ENCODE measurements at places on chromosomes 2 and 18.

DNA sequence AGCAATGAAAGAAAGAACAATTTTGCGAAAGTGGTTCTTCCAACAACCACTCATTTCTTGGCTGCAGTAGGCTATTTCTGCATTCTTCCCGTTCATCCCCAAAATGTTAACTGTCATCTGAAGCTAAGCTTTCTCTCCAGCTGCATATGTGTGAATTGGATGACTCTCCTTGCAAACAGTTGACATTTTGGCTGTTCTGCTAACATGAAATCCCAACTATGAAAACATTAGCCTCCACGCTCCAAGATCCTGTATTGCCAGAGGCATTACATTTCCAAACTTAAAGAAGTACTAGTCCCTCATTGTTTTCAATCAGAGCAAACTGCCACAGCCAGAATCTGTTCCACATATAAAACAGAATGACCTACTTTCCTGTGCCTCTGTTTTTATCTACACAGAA, 88.5 kb downstream of the TGIF1 start:
- DNase-seq, result no peak

DNA sequence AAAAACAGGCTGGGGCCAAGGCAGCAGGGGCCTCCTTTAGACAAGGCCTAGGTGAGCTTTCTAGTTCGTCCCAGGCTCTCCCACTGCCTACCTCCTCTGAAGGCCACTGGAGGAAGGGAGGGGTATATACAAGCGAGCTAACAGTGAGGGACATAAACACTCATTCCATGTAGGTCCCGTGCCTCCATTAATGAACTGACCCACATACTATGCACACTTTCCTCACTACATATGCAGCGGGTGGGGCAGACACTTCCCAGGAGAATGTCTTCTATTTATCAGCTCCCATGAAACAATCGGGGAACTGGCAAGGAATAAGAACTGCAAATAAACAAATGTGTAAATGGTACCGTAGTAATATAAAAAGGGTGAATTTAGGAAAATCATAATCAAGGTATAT, 336.5 kb downstream of the NBAS start:
- DNase-seq, result no peak

GRCh38 chr18:74796841-74797576, 199.3 kb downstream of the ZNF407 start:
- no peak for DNase-seq

DNA sequence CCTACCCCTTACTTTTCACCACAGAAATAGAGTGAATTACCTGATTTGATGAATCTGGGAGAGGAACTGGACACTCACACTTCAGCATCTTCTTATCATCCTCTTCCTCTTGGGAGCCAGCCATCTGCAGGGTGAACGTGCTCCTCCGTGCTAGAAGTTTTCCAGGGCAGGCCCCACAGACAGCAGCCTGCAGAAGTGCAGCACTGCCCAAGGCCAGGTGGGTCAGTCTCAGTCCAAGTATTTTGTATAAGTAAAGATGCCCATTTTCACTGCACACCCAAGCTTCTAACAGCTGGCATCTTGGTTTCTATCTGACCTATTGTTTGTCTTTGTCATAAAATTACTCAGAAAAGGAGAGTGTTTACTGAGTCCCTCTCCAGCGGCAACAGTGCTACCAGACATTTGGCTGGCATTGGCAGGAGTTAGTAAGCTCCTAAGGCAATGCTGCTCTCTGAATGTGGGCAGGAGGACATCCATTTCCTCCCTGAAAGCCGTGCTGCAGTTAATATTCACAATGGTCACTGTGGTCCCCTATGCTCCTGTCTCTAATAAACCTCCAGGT, 222.6 kb upstream of the CTAGE1 start:
- DNase-seq, result no peak

DNA sequence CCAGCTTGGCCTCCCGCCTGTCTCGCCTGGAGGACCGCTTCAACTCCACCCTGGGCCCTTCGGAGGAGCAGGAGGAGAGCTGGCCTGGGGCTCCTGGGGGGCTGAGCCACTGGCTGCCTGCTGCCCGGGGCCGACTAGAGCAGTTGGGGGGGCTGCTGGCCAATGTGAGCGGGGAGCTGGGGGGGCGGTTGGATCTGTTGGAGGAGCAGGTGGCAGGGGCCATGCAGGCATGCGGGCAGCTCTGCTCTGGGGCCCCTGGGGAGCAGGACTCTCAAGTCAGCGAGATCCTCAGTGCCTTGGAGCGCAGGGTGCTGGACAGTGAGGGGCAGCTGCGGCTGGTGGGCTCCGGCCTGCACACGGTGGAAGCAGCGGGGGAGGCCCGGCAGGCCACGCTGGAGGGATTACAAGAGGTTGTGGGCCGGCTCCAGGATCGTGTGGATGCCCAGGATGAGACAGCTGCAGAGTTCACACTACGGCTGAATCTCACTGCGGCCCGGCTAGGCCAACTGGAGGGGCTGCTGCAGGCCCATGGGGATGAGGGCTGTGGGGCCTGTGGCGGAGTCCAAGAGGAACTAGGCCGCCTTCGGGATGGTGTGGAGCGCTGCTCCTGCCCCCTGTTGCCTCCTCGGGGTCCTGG, 3.7 kb upstream of the KHK start:
- no peak for DNase-seq

- DNase-seq, result no peak
These were observed 37.9 kb downstream of the SLC38A11 start for GRCh38 chr2:164917296-164917903.

DNA sequence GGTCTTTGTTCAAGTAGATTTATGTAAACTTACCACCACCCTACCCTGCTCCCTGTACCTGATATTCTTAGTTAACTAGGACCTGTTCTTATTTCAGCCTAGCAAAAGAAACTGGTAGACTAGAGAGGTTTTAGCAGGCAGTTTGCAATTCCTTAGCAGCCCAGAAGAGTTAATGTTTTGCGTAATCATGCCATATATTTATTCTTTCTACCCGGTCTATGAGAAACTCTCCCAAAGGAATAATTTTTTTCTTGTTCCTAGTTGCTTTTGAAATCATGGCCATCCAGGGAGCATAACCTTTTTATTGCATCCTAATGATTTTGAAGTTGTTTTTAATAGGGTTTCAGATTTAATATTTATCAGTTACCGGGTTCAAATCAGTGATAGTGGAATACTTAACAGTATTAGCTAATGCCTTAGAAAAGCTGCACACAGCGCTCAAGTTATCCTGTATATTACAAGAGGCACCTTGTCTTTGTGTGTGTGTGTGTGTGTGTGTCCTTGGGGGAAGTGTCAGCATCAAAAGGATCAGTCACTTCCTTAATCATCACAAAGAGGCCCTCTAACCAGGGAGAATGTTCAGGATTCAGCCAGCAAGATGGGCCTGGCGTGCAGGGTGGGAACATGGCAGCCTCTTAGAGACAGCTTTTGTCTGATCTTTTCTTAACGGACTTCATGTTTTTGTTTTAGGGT, 52.9 kb downstream of the CABLES1 start:
- DNase-seq, result no peak

DNA sequence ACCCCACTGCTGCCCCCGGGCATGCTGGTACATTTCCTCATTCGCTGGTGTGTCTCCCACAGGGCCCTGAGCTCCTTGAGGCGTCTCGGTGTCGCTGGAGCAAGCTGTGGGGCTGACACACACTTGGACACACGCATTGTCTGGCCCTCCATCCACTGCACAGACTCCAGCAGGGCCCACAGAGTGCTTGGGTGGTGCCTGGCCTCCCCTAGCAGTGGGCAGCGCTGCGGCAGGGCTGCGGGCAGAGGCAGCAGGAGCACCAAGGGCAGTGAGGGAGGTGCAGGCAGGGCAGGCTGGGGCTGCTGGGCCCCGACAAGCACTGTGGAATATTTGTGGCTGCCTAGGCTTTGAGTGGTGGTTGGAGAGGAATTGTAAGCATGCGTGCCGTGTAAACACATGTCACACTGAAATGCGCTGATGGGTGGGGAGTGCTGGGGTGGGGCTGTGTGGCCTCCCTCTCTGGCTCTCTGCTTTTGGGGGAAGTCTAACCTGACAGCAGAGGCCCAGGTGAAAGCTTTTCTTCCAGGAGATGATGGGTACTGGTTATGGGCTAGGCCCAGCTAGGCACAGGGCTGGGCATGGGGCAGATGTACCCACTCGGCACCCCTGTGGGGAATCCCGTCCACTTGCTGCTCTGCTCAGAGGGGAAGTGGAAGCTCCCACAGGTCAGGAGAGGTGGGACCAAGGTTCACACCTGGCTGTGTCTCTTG, 55.5 kb upstream of the HS6ST1 start:
- DNase-seq, result peak; percentile 73

- no peak for DNase-seq
These were observed 296.2 kb upstream of the ZC3H15 start for GRCh38 chr2:186189816-186190215.

- no peak for DNase-seq
These were observed 516 bp upstream of the DOCK10 start for GRCh38 chr2:225042800-225043167.

GRCh38 chr2:9086465-9086864, 83.0 kb upstream of the MBOAT2 start:
- no peak for DNase-seq

DNA sequence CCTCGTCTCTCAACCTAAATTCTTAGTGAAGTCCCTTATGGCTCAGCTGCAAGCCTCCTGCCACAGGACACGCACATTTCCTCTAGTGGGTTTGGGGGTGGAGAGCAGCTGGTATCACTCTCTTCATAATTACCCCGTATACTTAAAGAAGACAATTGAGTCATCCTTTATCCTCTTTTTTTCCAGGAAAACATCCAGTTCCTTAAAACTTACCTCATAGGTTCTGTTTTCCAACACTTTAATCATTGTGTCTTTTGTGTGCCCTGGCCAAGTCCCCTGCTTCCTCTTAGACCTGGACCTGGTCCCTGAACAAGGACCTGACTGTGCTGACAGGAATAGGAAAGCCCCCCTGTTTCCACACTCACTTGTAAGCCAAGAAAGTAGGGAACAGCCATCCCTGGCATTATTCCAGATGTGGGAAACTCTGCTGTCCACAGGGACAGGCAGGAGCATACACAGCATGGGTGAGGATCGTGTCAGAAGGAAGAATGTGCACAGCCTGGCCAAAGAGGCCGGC, 42.3 kb upstream of the MYO1B start:
- no peak for DNase-seq

DNA sequence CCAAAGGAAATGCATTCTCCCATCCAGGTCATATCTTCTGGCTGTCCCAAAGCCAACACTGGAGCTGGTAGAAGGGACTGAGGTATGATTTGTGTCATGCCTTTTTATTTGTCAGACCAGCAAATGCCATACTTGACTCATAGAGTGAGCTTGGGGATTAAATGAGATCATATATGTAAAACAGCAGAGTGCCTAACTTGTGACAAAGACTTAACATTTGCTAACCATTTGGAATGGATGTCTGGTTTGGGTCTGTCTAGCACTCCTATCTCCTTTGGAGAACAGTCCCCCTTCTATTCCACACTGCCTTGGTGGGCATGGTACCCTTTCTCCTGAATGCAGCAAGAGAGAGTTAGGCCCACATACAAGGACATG, 128.5 kb upstream of the LGALSL start:
- no peak for DNase-seq

DNA sequence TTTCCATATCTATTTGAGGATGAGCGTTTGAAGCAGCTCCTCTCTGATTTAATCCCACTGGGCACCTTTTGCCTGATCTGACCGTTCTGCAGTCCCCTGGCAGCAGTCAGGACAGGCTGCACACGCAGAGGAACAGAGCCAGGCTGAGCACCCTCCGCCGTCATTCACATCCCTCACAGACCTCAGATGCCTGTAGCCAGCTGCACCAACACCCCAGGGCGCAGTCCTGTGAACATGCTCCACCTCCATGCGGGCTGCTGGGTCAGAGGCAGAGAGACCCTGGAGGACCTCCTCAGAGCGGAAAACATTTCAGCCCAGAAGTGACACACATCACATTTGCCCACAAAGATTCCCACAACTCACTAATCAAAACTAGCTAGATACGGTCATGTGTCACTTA, 146.1 kb downstream of the SEPTIN10 start:
- peak; percentile 51 for DNase-seq

DNA sequence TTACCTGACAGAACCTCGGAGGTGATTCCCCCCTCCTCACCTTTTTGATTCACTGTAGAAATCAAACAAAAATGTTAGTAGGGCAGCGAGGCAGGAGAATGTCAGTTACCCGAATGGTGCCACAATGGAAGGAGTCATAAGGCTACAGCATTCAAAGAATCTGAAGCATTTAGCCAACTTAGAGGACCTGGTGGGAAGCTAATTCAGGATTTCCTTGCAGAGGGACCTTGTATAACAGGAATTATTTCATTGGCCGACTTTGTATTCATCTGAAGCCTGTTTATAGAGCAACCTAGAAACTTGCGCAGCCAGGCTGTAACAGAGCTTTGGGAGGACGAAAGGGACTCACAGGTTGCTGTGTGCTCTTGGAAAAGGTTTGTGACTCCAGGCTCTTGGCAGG, 129.1 kb upstream of the MMADHC start:
- DNase-seq, result no peak

- no peak for DNase-seq
These were observed 525.6 kb downstream of the MBD2 start for GRCh38 chr18:53698907-53699306.

DNA sequence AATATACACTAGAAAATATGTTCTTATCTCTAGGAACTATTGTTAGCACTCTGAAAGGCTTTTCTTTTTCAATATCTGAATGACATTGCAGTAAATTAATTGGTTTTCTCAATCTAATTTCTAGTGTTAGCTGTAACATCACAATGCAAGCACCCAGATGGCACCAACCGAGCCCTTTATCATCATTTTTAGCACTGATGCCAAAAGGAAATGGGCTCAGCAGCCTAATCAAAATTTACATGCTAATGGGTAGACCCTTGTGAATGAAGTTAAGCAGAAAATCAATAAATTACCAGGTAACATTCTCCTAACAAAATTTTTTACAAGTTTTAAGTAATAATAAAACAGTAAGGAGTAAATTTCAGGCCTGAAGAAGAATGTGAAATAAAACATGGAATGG, 53.5 kb upstream of the PGAP1 start:
- DNase-seq, result no peak

GRCh38 chr2:224072541-224073188, 33.6 kb upstream of the SERPINE2 start:
- peak; percentile 82 for DNase-seq

DNA sequence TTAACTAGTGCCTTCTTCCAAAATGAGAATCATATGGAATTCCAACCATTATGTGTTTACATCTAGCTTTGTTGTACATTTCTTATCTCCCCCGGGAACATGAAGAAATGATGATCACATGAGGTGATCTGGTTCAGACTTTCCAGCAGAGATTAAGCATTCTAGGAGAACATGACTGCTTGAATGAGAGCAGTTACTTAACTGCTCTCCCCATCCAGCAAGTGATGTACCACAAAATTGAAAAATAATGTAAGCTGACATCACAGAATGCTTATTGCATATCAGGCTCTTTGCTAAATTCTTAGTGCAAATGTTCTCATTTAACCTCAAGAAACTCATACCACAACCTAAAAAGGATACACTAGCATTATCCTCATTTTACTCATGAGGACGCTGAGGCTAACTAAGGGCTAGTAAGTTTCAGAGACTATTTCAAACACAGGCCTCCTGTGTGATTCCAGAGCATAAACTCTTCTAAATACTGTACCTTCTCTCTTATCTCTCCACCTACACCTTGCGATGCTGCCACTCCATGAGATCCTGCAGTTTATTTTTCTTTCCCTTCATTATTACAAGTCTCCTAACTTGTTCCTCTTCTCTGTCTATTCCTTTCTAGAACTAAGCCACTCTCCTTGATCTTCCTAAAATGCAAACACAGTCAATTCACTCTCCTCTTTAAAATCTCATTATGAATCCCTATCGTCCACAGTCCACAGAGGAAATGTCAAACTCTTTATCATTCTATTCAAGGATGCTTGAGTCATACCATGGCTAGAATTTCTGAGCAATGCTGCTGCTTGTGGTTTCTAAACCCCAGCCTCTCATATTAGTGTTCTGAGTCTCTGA, 1224.8 kb upstream of the ZEB2 start:
- DNase-seq, result no peak
